ENCODE measurements at places on chromosomes 3 and 15. TPM values are rescaled to one million over a fixed set of nuclear protein-coding genes. Genes with fewer than 3 reads are reported as not detected.

GRCh38 chr3:71393093-71393492 is 190.4 kb downstream of the FOXP1 start:
- DNase-seq: no peak

DNA sequence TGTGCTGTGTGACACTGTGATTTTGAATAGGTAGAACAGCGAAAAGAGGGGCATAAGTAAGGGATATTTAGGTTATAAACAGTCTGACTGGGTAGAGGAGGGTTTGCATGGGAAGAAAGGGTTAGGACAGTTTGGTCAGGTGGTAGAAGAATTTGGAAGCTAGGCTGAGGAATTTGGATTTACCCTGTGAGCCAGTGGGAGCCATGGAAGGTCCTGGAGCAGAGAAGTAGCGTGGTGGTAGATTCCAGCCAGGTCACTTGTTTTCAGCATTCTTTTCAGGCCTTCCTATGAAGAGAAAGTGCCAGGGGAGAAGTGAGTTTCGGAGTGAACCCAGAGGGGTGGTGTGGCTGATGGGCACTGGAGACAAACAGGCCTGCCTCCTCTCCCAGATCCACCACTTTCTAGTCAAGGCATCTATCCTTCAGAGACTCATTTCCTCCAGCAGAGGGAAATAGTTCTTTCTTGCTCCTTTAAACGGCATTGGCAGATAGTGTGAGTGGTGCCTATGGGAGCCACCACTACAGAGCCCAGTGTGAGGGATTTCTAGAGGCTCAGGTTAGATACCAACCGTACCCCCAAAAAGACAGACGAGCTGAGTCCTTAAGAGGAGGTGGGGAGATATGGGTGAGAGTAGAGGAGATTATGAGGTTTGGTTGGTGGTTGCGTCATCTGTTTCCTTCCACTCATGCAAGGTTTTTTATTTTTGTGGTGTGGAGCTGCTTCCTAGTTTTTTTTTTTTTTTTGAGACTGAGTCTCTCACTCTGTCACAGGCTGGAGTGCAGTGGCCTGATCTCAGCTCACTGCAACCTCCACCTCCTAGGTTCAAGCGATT is 21.2 kb downstream of the PXK start:
- no peak for DNase-seq

DNA sequence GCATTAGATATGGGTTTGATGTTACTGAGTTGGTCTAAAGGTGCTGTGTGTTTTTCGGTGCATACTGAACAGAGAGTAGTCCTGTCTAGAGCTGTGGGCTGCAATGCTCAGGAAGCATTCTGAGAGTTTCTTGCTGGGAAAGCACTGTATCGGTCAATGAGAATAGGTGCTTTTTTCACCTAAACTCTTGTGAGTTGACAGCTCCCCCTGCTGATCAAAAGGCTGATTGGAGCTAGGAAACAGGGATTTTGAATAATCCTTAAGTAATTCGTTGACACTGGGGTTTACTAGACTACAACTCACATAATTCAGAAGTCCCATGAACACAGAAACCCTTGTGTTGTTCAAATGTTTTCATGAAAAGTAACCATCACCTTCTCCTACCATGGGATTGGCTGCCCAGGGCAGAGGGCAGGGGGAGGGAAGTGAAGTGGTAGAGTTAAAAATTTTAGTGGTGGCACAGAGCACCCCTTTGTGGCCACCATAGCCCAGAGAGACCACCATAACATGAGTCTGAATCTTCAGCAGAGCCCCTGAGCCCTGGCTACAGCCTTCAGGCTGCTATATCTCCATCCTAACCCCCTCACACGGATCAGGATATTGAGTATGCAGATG is 13.0 kb upstream of the MANF start:
- DNase-seq: peak; percentile 74

DNA sequence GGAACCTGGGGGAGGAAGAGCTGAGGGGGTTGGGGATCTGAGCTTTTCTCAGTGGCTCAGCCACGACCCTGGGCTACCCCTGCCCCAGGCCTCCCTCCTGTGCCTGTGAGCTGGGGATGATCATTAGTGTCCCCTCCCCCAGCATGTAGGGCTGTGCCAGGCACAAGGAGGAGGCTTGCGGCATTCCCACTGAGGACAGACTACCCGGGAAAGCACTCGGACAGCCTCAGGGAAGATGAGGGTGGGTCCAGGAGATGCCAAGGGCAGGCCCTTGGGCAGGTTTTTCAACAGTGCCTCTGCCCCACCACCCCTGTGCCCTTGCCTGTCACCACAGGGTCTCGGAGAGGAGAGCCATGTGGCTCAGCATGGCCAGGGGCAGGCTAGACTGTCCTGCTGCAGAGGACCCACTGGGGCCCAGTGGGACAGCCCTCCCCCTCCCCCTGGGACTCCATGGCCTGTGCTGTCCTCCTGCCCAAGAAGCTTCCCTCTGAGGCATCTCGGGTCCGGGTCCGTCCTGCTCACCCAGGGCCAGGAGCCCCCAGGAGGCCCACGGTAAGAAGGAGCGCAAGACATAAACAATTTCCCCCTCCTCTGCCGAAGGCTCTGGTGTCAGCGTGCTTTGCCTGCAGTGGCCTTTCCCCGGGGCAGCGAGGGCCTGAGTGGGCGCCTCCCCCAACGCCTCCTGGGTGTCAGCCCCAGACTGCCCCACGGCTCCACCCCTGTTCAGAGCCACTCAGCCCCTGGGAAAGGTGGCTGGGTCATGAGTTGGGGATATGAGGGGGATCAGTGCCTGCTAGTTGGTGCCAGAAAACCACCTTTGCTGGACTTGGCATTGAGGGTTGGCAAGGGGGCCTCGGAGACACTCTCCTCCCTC is 192.5 kb downstream of the GOLGA6L6 start:
- DNase-seq: peak; percentile 15

The SLC22A14 gene
- total RNA-seq: not detected
